ENCODE measurements at places on chromosomes 6 and 20. TPM values are rescaled to one million over a fixed set of nuclear protein-coding genes. Genes with fewer than 3 reads are reported as not detected.

MDC1 gene
- 29.9 TPM for polyA plus RNA-seq

NHSL1 gene
- polyA plus RNA-seq, result 7.2 TPM

MACROD2 gene
- 1.8 TPM for polyA plus RNA-seq

MYLIP gene
- 21.1 TPM for polyA plus RNA-seq

BCLAF1 gene
- polyA plus RNA-seq, result 17.4 TPM

DNA sequence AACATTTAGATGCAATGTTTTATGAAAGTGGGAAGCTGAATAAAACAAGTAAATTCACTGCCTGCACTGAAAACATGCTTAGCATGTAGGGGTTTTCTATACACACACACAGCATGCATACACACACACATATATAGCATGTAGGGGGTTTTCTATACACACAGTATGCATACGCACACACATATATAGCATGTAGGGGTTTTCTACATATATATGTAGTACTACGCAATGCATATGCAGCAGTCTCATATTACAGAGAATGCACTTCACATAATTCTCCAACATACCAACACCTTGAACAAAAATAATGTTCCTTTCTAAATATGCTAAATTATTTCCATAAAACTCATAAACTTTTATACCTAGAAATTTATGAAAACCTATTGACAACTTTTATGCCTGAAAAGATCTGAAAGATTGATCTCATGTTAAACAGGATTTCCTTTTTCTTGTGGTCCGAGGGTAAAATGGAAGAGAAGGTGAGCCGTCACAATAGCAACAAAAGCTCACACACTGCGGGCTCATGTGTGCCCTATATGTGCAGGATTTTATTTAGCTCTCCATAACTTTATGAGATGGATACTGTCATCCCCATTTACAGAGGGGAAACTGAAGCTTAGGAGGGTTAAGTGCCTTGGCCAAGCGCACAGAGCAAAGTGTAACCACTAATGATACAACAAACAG is 81.9 kb upstream of the TULP1 start:
- no peak for DNase-seq
- H3K4me3 ChIP-seq, result no peak overlapping the region
- H3K36me3 ChIP-seq, result no peaks in the 10 kb centered on the region
- H3K27ac ChIP-seq, result no peak overlapping the region
- H3K27me3 ChIP-seq, result no peaks in the 10 kb centered on the region

- H3K4me1 ChIP-seq, result peaks cover 3% of the 10 kb centered on the region
- no peak for DNase-seq
- no peak overlapping the region for H3K4me3 ChIP-seq
- H3K27ac ChIP-seq, result no peak overlapping the region
- no peaks in the 10 kb centered on the region for H3K36me3 ChIP-seq
Measured at GRCh38 chr20:704726-705125, 29.1 kb upstream of the SCRT2 start.

DNA sequence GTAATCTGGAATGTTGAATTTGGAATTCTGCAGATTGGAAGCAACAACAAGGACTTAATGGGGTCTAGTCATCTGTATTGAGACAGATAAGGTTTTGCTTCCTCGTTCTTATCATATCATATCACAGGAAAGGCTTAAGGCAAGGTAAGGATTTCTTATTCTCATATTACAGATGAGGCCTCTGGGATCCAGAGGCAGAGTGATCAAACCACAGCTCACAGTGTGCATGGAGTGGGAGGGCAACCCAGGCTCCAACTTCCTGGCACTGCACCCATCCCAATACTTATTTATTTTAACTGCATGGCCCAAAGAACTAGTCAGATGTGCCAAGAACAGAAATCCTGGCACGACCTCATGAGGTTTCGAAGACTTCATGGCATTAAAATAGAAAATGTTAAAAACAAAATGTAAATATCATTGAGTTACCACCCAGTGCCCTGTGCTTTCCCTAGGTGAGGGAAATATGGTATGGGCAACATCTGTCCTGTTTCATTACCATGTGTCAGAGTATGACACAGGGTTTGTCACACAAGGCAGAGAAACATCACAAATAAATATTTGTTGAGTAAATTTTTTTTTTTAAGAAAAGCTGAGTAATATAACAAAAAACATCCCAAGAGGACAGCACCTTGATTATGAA is 191.9 kb downstream of the ISM1 start:
- H3K36me3 ChIP-seq, result no peaks in the 10 kb centered on the region
- H3K4me1 ChIP-seq, result peaks cover 5% of the 10 kb centered on the region
- no peak overlapping the region for H3K4me3 ChIP-seq
- DNase-seq, result no peak

DNA sequence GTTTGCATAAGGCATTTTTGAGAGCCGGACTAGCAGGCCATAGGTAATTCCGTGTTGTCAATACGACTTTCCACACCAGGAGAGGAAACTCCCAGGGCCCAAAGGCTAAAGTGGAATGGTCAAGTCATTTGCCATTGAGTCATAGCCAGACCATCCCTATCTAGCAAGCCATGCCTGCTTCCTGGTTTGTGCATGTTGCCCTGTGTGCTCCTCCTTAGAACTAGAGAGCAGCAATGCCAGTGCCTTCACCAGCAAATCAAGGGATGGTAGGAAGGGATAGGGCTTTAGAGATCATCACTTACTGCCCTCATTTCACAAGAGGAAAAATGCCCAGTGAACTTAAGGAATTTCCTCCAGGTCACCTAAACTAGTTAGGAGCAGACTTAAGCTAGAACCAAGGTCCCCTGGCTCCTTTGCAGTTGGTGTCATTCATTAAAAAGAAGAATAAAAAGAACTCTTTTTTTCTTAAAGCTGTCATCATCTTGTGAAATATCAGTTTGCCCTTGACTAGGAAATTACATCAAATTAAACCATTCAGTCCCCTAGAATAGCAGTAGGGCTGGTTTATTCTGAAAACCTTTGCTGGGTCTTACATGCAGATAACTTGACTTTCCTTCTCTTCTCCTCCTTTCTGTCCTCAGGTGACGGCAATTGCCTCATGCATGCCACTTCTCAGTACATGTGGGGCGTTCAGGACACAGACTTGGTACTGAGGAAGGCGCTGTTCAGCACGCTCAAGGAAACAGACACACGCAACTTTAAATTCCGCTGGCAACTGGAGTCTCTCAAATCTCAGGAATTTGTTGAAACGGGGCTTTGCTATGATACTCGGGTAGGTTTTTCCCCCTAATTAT is 7.4 kb downstream of the TNFAIP3 start:
- H3K36me3 ChIP-seq, result no peaks in the 10 kb centered on the region
- DNase-seq, result no peak
- peaks cover 2% of the 10 kb centered on the region for H3K4me1 ChIP-seq
- no peak overlapping the region for H3K4me3 ChIP-seq
- no peak overlapping the region for H3K27ac ChIP-seq

DNA sequence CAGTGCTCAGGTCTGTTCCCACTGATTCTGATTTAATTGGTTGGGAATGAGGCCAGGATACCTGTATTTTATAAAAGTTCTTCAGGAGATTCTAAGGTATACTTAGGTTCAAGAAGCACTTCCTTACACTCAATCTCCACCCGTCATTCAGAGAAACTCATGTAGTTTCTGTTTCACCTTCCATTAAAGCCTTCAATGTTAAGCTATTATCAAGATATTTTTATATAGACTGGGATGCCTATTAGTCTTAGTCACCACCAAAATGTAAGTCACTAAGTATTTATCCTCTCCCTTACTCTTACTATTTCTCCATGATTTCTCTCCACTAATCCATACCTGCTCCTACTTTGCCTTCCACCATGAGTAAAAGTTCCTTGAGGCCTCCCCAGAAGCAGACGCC is 38.1 kb upstream of the GCLC start:
- no peak for DNase-seq
- no peaks in the 10 kb centered on the region for H3K27me3 ChIP-seq
- no peak overlapping the region for H3K27ac ChIP-seq
- no peaks in the 10 kb centered on the region for H3K4me1 ChIP-seq

All from H1 (cell line).